ENCODE measurements at places on chromosomes 2 and 18.

- no peak for DNase-seq
These were observed 28.3 kb downstream of the BARD1 start for GRCh38 chr2:214781226-214781625.

DNA sequence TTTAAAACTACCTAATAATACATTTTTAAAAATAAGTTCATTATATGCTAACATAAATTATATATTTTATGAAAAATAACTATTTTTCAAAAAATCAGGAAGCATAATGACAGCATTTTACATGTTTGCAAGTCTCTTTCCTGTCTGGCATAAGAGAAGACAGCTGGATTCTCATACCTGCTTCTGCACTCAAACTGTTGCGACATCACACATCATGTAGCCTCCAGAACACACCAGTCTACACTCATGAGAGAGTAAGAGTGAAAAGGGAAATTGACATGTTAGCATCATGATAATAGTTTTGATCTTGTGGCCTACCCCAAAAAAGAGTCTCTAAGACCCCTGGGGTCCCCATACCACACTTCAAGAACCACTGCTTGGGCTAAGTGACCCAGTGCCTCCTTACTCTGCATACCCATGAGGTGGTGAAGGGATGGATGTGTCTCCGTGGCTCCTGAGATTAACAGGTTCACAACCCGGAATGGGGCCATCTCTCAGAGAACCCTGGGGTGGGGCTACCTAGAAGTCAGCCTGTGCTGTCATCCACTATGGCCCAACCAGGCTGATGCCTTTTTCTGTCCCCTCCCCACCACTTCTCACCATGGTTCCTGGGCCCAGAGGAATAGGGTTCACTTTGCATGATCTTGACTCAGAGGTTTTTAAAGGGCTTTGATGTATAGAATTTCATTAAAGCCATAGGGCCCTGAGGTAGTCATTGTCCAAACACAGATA lies 102.6 kb upstream of the DAPL1 start:
- DNase-seq: no peak

GRCh38 chr2:201378496-201379397 lies 21.6 kb upstream of the FLACC1 start:
- no peak for DNase-seq

- no peak for DNase-seq
These were observed 307.3 kb downstream of the NBAS start for GRCh38 chr2:15253835-15254286.

DNA sequence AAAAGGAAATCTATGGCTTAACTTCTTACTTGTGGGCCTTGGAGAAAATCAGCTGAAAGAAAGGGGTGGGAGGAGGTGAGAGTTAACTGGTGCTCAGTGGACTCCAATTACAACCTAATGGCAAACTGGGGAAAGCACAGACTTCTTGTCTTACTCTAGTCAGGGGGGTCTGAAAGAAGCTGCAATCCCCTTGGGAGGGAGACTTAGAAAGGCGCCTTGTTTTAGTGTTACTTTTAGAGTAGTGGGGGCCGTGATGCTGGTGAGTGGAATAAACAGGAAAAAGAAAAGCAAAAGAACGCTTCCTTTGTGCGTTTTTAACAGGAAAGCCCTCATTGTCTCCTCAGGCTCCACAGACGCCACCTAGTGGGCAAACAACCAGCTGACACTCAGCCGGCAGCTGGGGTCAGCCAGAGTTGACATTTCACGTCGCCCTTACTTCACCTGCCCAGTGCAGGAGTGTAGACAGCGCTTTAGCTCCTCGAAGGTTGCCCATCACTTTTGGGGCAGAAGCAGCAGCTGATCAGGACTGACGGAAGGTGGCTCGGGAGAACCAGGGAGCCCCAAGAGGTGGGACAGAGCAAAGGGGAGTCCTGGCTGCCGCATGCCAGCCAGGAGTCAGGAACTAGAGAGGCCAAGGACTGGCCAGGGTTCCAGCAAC lies 55.9 kb upstream of the GORASP2 start:
- DNase-seq: peak; percentile 56

DNA sequence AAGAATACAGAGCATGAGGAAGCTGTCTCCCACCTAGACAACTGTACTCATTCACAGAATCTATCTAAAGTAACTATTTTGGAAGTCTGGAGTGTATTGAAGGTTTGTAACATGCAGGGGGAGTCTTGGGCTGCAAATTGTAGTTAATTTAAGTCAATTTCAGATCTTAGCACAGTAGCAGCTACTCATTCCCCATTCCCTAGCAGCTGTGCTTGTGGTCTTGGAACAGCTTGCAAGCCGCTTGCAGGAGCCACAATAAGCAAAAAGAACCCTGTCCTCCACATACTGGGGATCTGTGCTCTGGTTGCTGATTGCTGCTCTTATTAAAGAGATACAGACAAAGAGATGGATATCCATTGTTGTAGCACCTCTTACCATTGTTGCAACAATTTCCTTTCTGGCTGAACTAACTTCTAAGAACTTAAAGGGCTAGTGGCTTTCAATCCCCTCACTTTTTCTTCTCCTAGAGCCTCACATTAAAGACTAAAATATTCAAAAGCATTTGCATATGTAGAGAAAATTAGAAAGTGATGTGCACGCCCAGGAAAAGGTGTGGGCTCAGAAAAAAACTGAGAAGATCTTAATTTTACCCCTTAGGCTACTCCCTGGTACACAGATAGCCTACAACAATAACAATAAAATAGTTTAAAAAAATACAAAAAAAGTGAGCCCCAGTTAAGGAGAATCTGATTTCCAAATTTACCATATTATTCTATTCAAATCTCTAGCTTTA lies 1775.1 kb upstream of the PIK3C3 start:
- no peak for DNase-seq

- no peak for DNase-seq
These were observed 42.1 kb downstream of the NHEJ1 start for GRCh38 chr2:219118504-219118903.

DNA sequence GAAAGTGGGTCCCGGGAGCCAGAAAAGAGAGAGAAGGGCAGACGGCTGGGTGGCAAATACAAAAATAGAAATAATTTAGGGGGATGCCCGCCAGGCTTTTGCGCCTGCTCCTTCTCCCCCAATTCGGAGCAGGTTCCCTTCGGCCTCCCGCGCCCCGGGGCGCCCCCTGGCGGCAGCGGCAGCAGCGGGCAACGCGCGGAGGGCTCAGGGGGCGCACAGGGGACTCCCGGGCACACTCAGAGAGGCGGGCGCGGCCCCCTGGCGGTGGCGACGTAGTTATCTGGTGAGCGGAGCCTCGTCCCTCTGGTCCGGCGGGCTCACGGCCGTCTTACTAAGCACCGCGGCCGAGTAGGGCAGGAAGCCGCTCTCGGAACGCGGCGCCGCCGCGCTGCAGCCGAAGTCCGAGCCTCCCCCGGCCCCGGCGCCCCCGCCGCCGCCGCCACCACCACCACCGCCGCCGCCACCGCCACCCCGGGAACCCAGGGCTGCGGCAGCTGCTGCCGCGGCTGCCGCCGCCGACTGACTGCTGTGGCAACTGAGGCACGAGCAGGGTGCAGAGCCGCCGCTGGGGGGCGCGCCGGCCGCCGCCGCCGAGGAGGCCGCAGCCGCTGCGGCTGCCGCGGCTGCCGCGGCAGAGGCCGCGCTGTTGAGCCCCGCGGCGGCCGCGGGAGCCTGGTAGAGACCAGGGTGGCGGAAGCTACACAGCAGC lies 3.8 kb downstream of the EVX2 start:
- DNase-seq: no peak
